ENCODE measurements at places on chromosomes 4 and X.

- no peak for DNase-seq
Measured at GRCh38 chr4:85650908-85651307, 176.0 kb downstream of the ARHGAP24 start.

- DNase-seq = no peak
Measured at GRCh38 chr4:48967101-48967500, 19.0 kb upstream of the CWH43 start.

DNA sequence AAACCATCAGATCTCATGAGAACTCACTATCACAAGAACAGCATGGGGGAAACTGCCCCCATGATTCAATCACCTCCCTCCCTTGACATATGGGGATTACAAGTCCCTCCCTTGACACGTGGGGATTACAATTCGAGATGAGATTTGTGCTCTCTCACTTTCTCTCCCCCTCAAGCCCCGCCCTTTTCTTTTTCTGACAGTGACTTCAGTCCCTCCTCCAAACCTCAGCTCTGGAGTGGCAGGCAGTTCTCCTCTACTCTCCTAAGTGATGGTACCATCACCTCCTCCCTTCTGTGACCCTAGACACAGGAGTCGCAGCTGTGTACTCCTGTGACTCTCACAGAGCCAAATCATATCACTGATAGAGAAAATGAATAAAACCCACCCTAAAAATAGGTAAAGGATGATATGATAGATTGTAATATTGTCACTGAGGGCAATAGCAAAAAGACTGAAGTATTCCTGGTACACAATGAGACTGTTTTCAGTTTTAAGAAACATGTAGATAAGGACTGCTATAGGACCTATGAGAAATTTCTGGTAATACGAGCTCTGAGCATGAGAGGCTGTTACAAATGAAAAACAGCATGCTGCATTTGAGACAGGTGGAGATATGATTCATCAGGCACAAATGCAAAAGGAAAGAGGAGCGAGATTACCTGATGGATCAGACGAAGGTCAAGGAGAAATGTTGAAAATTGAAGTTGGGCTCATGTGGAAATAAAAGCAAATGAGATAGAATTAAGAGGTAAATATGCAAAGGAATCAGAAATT lies 101.2 kb upstream of the CBLL2 start:
- no peak for DNase-seq

GRCh38 chrX:154378059-154378798 lies 866 bp upstream of the EMD start:
- no peak for DNase-seq

- DNase-seq = no peak
Measured at GRCh38 chr4:37767019-37767418, 59.5 kb upstream of the PGM2 start.

All from SK-N-MC (cell line).